ENCODE measurements at places on chromosomes 7 and 10. TPM values are rescaled to one million over a fixed set of nuclear protein-coding genes. Genes with fewer than 3 reads are reported as not detected.

SLF2 gene
- total RNA-seq = 19.7 TPM

FAM25G gene
- 3.2 TPM for total RNA-seq

GPR26 gene
- total RNA-seq = 0.55 TPM

MNX1 gene
- total RNA-seq = 2.0 TPM

KMT2C gene
- total RNA-seq = 29.0 TPM

PAPOLB gene
- 0.14 TPM for total RNA-seq

CNPY1 gene
- total RNA-seq = not detected

SH2D4B gene
- total RNA-seq = not detected

GRM3 gene
- not detected for total RNA-seq

FFAR4 gene
- not detected for total RNA-seq

GRCh38 chr7:71482284-71482683 is 350.3 kb downstream of the GALNT17 start:
- DNase-seq = no peak

- DNase-seq = no peak
Measured at GRCh38 chr7:44664780-44665461, 58.5 kb downstream of the OGDH start.

DNA sequence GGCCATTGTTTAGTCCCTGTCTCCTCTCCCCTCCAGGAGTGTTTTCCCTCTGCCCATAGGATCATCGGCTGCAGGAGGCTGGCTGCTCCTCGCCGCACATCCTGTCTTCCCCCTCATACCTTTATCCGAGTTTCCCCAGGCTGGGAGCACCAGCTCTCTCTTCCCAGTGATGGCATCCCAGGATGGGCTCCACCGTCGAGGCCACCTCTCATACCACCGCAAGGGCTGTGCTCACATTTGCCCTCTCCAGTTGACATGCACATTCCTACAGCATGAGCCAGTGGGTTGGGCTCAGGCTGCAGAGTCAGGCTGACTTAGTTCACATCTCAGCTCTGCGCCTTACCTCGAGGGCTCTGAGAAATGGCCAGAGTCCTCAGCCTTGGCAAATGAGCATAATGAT is 12.1 kb downstream of the HKDC1 start:
- no peak for DNase-seq

- DNase-seq = no peak
Measured at GRCh38 chr7:44636041-44636584, 29.7 kb downstream of the OGDH start.

DNA sequence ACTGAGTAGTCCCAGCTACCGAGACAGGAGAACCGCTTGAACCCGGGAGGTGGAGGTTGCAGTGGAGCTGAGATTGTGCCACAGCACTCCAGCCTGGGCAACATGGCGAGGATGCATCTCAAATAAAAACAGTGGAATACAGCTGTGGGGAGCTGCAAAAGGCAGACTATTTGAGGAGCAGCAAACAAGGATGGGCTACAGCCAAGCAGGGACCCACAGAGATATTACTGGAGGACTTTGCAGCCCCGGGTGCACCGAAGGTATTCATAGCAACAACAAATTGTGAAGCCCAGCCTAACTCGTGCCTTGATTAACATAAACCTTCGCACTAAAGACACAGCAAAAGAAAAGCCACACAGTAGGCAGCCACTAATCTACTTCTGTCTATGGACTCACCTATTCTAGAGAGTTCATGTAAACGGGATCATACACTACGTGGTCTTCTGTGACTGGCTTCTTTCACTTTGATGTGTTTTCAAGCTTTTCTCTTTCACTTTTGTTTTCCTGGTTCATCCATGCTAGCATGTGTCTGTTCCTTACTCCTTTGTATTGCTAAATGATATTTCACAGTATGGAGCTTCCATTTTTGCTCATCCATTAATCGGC is 34.0 kb downstream of the PODXL start:
- no peak for DNase-seq

DNA sequence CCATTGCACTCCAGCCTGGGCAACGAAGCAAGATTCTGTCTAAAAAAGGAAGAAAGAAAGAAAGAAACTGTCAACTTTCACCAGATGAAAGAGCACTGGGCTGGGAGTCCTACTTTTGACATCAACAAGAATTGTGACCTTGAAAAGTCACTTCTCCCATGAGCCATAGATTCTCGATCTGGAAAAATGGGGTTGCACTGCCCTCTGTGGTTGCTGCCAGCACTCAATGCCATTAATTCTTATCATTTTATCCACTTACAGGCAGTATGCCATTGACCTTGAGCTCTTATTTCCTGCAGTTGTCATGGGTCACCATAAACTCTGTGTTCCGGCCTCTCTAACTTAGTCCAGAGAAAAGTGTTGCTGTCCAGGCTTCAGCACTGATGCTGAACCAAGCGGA is 137.2 kb downstream of the NOC3L start:
- no peak for DNase-seq

GRCh38 chr10:62390497-62391176 is 16.5 kb downstream of the ZNF365 start:
- no peak for DNase-seq

- no peak for DNase-seq
Measured at GRCh38 chr10:33244354-33244967, 90.0 kb downstream of the NRP1 start.

GRCh38 chr10:44314802-44315460 is 70.0 kb downstream of the CXCL12 start:
- DNase-seq = no peak

DNA sequence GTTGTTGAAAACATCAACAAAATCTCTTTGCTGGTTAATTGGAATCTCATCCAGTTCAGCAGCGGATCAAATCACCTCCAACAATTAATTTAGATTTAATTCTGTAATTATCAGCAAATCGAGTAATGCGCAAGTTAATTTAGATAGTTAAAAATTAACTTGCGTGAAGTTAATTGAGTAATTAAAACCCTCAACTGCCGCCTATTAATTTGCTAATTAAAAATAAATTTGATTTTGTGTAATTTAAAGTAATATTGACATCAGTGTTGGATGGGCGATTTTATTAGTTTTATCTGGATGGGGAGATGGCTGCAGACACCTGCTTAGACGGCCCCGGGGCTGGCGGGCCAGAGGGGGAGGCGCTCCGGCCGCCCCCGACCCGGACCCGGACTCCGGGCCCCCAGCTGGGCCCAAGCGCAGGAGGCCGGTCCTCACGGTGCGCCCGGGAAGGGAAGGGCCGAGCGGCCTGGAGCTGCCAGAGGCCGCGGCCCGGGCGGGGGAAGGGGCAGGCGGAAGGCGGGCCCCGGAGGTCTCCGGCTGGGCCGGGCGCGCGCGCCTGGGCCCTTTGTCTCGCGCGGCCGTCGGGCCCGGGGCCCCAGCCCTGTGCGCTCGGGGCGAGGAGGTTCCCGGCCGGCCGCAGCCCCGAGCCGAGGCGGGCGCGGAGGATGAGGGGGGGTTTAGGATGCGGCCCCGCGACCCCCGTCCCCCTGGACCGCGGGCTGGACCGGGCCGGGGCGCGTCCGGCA is 3.3 kb upstream of the UNCX start:
- no peak for DNase-seq

- no peak for DNase-seq
Measured at GRCh38 chr7:116752305-116753074, 80.5 kb downstream of the MET start.

GRCh38 chr7:51033727-51034520 is 251.2 kb upstream of the GRB10 start:
- no peak for DNase-seq

- DNase-seq = no peak
Measured at GRCh38 chr7:138873220-138873892, 75.4 kb upstream of the ATP6V0A4 start.

DNA sequence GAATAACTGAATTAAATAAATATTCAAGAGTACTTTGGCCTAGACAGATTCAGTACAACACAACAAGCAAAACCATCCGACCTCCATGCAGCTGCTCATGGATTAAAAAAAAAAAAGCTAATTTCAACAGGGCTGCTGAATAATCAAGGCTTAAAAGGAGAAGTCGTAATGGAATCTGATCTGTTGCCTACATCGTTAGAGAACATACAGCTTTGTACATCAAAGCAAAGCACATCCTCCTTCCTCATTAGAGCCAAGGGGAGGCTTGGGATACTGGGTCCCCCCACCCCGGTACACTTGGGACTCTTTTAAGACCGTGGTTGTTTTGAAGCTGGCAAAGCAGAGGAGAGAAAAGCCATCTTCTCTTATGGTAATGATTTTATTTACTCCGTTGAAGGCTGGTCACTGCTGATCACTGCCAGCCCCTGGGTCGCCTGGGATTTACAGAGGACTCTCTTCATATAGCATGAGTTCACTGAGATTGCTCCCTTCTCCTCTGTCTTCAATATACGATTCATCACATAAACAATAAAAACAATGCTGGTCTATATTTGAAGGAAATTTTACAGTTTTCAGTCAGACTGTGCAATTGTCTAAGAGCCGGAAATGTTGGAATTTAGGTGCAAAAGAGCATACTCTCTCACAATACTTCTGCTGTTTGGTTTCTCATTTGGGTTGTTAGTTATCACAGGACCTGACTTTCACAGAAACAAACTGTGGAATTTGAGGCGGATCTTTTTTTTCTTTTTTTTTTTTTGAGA is 148.8 kb downstream of the FAM107B start:
- no peak for DNase-seq

DNA sequence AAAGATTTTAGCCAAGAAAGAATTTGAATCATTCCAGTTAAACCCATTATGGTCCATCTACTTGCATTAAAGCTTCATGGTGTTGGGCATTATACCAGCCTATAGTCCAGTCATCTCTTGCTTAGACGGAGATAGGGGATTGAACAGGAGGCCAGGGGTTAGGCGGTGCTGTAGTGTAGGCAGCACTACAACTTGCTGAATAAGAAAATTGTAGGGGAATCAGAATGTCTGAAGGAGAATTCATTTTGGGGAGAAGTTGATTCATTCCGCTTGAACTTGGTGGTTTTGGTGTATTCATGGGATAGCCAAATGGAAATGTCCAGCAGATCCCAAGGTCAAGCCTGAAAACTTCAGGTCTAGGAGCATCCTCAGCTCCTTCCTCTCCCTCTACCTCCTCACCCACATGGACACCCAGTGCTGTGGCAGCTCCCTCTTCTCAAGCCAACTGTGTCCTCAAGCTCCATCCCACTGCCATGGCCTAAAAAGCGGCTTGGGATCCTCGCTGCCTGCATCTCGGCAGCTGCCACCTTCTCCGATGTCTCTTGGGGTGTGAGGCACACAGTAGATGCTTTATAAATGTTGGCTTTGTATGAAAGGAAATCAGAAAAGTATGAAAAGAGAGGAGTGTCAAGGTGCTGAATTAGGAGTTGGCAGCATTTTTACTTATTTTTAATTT is 63.6 kb upstream of the MNX1 start:
- DNase-seq = no peak

- DNase-seq = no peak
Measured at GRCh38 chr7:104480529-104480928, 152.1 kb downstream of the LHFPL3 start.

DNA sequence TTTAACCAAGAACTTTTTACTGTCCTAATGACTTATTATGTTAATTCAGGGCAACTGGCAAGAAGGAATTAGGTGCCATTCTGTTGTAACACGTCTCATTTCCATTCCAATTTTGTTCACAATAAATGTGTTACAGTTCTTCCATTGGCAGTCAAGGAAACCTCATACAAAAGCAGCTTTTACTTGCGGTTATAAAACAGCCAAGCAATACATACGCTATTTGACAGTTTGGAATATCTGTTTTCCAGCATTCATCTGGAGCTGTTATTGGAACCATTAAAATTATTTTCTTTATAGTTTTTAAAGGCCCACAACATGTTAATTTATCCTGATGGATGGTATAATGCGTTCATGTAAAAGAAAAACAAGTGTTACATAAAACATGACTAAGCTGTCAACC is 33.3 kb downstream of the MTERF1 start:
- DNase-seq = no peak

DNA sequence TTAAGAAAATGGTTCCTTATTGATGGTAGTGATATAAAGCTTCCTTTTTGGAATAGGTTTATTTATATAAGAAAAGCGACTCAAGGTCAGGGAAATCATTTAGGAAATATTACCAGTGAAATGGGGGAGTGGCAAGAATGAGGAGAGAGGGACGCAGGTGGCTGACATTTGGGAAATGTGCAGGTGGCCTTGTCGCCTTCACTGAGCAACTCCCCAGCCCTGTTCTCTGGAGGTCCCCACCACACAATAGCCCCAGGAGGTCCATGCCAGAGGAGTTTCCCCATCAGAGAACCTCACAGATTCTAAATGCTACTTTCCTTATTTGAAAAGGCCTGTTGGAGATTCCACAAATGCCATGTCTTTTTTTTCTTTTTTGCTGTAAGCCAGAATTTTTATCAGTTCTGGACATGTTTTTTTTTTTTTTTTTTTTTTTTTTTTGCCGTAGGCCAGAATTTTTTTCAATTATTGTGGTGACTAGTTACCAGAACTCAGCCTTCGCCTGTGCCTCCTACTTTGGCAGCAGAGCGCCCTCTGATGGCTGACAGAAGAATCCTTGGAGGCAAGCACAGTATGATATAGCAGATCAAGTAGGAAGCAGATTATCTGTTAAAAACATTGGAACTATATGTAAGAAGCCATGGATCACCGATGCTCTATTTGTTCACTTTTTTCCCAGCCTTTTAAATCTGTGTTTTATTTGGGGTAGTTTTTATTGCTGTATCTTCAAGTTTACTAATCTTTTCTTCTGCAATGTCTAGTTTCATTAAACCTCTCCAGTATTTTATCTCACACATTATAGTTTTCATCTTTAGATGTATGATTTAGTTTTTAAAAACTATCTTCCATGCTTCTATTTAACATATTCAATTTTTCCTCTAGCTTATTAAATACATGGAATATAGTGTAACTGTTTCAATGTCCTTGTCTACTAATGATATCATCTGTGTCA is 18.6 kb downstream of the OPALIN start:
- peak; percentile 21 for DNase-seq

Measured in kidney epithelial cell (primary cell).